ENCODE measurements at places on chromosomes 3 and 15.
A peak's percentile ranks its signal among the peaks of the same experiment; 100 is the strongest.

- no peak for DNase-seq
Measured at GRCh38 chr3:30667280-30667651, 60.9 kb downstream of the TGFBR2 start.

GRCh38 chr3:95407709-95408463 lies 1345.0 kb downstream of the NSUN3 start:
- no peak for DNase-seq

DNA sequence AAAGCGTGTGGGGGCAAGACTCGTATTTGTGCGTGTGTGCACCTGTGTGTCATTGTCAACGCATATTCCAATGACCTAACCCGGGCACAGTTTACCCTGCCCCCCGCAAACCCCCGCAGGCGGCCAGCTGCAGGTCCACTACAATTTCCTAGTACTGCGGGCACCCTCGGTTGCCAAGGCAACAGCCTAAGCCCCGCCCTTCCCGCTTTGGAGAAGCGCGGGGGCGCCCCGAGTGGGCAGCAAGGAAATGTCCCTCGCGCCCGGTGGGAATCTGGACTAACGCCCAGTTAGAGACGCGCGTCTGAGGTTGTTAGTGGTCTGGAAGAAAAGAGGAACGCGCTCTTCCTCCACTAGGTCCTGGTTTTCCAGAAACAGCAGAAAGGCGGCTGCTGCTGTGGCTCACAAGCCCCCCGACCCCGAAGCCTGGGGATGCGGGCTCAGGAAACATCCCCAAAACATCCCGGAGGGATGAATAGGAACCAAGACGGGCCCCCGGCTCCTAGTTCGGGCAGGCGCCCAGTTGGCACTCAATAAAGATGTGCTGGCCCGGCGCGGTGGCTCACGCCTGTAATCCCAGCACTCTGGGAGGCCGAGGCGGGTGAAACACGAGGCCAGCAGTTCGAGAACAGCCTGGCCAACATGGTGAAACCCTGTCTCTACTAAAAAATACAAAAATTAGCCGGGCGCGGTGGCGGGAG lies 1.1 kb downstream of the ABHD14A start:
- peak; percentile 21 for DNase-seq

- DNase-seq, result no peak
Measured at GRCh38 chr15:77525907-77526594, 105.4 kb downstream of the HMG20A start.

DNA sequence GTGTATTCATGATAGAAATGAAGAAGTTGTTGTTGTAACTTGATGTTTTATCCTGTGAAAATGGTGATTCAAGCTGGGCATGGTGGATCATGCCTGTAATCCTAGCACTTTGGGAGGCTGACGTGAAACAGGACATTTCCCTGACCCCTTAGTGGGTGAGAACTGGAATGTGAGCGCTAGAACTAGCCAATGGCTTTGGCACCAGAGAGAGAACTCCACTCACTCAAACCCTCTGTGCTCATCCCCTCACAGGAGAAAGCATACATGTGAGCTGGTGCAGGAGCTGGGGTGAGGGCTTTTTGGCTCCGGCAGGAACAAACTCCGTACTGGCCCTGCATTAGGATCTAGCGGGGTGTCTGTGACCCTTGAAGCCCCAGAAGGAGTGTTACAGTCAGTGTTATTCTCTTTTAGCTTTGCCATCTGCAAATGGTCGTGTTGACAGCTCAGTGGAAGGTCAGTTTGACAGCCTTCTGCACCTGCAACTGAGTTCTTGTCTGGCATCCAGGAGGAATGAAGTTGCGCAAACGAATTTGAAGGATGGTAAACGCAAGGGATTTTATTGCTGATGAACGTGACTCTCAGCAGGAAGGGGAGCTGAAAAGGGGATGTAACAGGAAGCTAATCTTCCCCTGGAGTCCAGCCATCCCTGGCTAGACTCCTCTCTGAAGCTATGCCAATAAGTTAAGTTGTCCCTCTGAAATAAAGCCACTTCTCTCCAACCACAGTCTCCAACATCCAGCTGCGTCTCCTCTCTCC lies 1016.6 kb upstream of the CADM2 start:
- DNase-seq, result no peak

DNA sequence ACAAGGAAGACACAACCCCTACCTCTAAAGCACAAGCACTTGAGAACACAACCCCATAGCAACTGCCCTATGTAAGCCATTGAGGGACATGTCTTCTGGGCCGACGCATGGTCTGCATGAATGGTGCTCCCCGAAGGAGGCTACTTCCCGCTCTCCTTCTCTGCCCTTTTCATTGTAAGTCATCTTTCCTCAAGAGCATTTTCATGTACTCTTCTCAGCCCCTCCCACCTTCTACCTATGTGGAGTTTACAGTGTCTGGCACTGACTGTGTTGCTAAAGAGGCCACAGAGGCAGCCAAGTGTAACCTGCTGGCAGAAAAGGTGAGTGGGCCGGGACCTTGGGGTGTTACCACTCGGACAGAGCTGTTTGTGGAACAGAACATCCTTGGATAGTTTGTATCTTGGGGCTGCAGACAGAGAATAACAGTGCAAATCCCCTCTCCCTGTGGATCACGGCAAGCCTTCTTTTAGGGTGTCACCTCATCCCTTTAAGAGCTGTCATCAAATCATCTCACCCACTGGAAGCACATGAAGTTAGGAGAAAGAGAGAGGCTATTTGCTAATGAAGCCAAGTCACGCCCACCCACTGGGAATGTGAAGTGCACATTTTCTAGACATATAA lies 5.6 kb downstream of the AHSG start:
- no peak for DNase-seq

GRCh38 chr3:72035606-72036005 lies 250.7 kb upstream of the PROK2 start:
- DNase-seq, result no peak

DNA sequence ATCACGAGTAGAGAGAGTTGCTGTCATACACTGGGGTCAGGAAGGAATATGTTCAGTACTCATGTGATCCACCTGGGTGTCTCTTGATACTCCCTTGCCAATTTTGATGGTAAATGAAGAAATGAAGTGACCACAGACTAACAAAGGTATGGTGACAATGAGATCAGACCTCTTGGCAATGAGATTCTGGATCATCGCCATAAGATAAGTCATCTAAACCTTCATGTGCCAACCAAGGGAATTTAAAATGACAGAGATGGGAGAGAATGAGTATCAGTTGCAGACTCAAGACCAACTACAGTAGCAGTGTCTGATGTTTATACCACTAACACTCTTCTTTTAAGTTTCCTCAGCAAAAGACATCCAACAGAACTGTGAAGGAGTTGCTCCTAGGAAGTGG lies 601.0 kb downstream of the MECOM start:
- DNase-seq, result no peak

- DNase-seq, result no peak
Measured at GRCh38 chr3:16480861-16481545, 32.5 kb downstream of the RFTN1 start.

DNA sequence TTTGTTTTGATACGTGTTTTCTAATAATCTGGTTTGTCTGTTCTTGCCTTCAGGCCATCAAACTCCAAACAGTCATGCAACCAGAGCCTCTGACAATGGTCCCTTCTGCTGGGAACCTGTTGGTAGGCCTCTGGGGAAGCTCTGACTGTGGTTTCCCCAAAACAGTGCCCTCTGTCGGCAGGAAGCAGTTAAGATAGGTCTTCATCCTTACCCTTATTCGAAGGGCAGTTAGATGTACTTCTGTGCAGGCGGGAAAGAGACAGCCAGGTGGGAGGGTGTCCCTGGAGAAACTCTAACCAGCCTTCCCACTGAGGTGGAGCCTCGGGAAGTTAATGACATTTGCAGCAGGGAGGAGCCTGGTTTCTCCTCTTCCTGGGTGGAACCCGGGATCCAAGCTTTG lies 81.6 kb upstream of the CHMP2B start:
- DNase-seq, result no peak

GRCh38 chr15:66022163-66022525 lies 152.9 kb downstream of the RAB11A start:
- no peak for DNase-seq

DNA sequence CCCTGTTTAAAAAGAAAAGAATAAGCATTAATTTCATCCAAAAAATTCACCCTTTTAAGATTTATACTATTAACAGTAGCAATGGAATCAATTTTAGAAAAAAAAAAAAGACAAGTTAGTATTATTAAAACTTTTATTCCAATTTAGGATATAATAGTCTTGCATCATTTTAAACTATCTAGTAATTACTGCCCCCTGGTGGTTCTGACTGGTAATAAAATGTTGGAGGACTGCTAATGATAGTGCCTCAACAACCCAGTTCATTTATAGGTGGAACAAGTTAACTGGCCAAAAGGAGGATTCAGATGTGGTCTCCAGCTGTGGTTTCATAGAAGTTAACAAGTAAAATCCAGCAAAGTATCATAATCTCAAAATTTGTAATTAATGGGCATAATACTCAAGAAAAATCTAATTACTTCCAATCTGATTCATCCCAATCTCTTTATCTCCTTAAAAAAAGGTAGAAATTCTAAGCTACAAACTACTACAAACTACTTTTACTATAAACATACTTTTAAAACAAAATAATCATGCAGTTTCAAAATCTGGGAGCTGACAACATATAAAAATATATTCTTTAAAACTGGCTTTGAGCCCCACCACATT lies 30.7 kb upstream of the WDR49 start:
- peak; percentile 28 for DNase-seq

- DNase-seq, result no peak
Measured at GRCh38 chr3:168123201-168124176, 27.8 kb upstream of the GOLIM4 start.

DNA sequence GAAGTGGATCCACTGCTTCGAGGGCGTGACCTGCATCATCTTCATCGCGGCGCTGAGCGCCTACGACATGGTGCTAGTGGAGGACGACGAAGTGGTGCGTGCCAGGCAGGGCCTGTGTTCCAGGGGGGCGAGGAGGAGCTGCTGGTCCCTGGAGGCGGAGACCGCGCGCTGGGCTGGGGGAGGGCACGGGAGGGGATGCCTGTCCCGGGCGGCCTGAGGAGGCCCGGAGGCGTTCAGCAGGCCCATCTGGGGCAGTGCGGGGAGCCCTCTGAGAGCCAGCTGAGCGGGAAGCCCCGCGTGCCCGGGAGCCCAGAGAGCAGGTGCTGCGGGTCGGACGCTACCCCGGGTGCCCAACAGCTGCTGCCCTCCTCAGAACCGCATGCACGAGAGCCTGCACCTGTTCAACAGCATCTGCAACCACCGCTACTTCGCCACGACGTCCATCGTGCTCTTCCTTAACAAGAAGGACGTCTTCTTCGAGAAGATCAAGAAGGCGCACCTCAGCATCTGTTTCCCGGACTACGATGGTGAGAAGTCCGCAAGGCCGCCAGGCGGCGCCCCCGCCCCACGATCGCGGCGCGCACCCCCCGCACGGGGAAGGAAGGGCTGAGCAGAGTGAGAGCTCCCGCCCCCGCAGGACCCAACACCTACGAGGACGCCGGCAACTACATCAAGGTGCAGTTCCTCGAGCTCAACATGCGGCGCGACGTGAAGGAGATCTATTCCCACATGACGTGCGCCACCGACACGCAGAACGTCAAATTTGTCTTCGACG lies 2.9 kb downstream of the GNAT1 start:
- DNase-seq, result peak; percentile 21

- DNase-seq, result peak; percentile 14
Measured at GRCh38 chr3:158727206-158728060, 4.8 kb downstream of the RARRES1 start.

- no peak for DNase-seq
Measured at GRCh38 chr15:100597862-100598261, 4.1 kb downstream of the LINS1 start.

GRCh38 chr3:162538491-162538890 lies 1041.9 kb downstream of the OTOL1 start:
- DNase-seq, result no peak

DNA sequence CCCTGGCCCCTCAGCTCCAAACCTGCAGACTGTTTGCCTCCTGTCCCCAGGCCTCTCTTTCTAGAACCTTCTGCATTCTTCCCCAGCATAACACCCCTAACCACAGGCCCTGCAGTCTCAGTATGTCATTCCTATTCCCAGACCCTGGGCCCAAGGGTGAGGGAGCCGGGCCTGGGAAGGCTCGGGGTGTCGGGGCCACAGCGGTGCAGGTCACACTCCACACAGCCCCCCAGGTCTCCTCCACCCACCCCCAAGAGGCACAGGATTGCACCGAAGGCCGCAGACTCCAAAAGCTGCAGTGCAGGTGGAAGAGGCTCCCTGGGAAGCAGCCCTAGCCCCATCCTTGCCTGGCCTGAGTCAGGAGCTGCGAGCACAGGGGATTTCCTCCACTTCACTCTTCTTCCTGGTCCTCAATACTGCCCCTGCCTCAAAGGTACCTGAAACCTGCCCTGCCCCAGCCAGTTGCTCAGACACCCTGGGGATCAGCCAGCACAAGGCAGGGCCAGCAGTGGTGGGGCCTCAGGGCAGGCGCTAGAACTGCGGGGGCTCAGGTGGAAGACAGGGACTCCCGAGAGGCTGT lies 31.1 kb downstream of the TNK2 start:
- no peak for DNase-seq

- no peak for DNase-seq
Measured at GRCh38 chr3:13705702-13706280, 156.9 kb downstream of the FBLN2 start.

DNA sequence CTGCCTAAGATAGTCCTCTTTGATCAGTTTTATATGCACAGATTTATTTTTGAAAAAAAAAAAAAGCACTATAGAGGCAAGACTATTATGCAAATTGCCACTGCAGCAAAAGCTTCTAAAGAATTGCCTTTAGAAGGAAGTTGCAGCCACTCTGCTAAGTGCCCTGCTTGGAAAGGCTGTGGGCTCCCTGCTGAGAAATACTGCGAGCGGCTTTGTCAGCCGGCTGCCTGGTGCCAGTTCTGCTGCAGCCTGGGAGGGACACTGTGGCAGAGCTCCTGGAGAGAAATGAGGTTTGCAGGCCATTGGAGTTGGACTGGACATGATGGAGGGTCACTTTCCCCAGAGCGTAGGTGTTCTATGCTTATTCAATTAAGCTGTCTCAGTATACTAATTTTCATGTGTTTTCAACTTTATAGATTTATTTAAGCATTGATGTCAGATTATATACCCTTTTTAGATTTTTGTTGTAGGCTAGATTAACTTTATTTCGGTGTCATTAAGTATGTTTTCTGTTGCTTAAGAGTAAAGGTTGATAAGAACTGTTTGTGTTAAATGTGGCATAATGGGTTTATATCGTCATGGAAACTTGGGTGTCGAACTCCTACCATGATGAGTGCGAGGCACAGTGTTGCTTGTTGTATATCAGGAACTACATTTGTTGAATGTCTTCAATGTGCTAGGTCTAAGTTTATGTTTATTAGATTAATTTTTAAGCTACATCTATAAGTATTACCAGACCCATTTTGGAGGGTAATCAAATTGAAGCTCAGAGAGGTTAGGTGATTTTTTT lies 6.6 kb downstream of the MAP2K5 start:
- DNase-seq, result no peak

- no peak for DNase-seq
Measured at GRCh38 chr15:26667222-26667988, 105.5 kb downstream of the GABRB3 start.

GRCh38 chr3:101902041-101902440 lies 52.7 kb downstream of the NFKBIZ start:
- DNase-seq, result no peak

DNA sequence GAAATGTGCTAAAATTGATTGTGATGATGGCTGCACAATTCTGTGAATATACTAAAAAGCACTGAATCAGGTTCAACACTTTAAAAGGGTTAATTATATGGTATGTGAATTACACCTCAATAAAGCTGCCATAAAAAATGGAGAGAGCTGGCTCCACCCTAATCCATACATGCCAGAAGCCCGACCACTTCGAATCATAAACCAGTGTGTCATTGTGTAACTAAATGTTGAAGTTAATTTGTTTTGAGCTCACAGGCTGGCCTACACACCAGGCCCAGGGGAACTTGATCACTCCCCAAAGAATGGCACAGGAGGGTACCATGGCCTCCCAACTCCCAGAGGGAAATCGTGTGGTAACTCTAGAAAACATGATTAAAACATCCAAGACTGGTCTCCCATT lies 14.0 kb downstream of the PLCD1 start:
- no peak for DNase-seq

All from NCI-H748 treated with DMSO at 0.1 percent for 48 hours (cell line).